ENCODE measurements at places on chromosomes 4 and X.

DNA sequence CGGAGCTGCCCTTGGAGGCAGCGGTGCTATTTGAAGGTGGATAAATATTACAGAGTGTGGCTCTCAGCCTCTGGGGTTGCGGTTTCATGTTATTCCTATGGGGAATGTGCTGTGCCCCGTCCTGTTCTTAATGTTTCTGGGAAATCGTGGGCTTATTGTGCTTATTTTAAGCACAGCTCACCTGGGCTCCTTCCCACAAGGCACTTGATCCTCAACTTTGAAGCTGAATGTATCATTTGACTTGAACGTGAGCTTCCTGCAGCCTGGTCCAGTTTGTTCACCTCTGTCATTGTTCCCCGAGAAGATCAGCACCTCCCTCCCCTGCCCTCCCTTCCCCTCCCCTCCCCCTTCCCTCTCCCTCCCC, 3.9 kb downstream of the SORCS2 start:
- no peak for DNase-seq

- DNase-seq: no peak
Observed at GRCh38 chr4:175953960-175954521, 111.6 kb upstream of the WDR17 start.

- no peak for DNase-seq
Observed at GRCh38 chr4:40190019-40190418, 6.8 kb upstream of the RHOH start.

DNA sequence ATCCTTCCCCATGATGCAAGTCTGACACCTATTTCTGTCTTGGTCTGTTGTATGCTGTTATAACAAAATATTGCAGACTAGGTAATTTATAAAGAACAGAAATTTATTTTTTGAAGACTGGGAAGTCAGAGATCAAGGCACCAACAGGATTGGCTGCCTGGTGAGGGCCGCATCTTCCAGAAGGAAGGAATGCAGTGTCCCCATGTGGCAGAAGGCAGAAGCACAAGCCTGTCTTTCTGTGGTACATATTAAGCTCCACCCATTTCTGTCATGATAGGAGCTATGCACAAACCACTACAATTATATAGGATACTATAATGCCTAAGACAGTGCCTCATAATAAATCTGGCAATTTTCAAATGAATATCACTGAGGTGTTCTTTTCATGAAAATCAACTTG, 502.3 kb upstream of the DIAPH2 start:
- no peak for DNase-seq

DNA sequence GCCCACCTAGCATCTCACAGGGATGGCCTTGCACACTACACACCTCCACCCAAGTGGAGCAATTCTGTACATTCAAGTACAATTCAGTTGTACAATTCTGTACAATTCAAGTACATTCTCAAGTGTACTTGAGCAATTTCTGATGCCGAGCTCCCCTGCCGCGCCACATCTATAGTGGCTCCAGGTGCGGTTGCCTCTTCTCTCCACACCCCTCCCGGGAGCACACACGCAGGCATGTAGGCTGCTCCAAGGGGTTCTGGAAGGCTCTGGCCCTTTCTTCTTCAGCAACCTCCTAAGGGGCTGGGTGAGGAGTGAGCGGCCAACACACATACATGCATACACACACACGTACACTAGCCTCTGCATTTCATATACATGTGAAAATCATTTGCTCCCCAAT, 18.9 kb upstream of the DUSP9 start:
- no peak for DNase-seq

DNA sequence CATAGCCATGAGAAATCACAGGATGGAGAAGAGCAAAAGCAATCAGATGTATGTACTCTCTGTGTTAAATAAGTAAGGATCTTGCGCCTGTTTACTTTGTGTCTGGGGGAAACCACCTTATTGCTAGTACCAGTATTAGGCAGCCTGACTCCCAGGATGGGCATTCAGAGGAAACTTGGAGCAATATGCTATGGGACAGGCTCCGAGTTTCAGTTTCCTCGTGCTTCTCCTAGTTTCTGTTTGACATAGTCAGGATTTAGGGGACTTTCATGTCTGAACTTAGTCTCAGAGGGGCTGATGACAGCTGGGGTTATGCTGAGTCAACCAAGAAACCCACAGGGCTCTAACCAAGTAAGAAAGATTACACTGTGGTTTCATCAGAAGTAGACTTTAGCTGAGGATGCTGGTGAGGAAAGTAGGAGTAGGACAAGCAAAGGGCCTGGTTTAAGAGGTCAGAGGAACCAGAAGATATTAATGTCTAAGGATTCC, 13.5 kb downstream of the NSUN7 start:
- DNase-seq: no peak

GRCh38 chr4:4859799-4860599, 534 bp downstream of the MSX1 start:
- no peak for DNase-seq
